ENCODE measurements at places on chromosomes 6 and 20.

- peak; percentile 70 for DNase-seq
Observed at GRCh38 chr20:5996765-5997164, 46.3 kb downstream of the MCM8 start.

DNA sequence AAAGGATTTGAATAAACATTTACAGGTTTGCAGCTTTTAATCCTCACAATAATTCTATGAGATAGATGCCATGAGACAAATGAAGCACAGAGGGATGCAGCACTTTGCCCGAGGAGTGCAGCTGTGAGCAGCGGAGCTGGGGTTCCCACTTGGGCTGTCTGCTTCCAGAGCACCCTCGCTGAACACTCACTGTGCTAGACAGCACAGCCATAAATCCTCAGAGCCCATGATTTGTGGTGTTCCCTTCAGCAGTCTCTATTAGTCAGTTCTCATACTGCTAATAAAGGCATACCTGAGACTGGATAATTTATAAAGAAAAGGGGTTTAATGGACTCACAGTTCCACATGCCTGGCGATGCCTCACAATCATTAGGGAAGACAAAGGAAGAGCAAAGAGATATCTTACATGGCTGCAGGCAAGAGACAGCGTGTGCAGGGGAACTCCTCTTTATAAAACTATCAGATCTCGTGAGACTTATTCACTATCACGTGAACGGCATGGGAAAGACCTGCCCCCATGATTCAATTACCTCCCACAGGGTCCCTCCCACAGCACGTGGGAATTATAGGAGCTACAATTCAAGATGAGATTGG lies 25.3 kb upstream of the CTAGE9 start:
- no peak for DNase-seq

DNA sequence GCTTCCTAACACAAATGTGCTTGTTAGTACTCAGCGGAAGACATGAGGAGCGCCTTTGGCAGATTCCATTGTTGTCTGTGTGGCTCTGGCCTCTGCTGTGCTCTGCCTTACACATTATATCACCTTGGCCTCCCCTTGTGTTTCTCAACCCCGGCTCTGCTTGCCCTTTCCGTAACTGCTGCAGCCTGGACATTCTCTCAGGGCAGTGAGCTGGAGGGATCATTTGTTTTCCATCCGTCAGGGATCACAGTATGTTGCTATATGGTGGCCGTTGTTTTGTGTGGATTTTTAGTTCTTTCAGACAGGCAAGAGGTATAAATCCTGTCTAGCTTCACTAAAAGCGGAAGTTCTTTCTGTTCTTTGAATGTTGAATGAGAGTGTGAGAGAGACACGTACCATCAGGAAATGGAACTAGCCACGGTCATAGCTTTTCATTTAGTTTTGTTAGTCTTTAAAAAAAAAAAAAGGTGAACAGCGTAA lies 175.1 kb downstream of the JARID2 start:
- DNase-seq: no peak

GRCh38 chr6:40523505-40524172 lies 63.5 kb downstream of the LRFN2 start:
- no peak for DNase-seq

GRCh38 chr20:21353236-21353635 lies 44.1 kb downstream of the NKX2-4 start:
- no peak for DNase-seq

GRCh38 chr6:139290787-139291311 lies 949 bp downstream of the TXLNB start:
- peak; percentile 79 for DNase-seq

GRCh38 chr20:47583551-47583950 lies 81.9 kb downstream of the NCOA3 start:
- no peak for DNase-seq

DNA sequence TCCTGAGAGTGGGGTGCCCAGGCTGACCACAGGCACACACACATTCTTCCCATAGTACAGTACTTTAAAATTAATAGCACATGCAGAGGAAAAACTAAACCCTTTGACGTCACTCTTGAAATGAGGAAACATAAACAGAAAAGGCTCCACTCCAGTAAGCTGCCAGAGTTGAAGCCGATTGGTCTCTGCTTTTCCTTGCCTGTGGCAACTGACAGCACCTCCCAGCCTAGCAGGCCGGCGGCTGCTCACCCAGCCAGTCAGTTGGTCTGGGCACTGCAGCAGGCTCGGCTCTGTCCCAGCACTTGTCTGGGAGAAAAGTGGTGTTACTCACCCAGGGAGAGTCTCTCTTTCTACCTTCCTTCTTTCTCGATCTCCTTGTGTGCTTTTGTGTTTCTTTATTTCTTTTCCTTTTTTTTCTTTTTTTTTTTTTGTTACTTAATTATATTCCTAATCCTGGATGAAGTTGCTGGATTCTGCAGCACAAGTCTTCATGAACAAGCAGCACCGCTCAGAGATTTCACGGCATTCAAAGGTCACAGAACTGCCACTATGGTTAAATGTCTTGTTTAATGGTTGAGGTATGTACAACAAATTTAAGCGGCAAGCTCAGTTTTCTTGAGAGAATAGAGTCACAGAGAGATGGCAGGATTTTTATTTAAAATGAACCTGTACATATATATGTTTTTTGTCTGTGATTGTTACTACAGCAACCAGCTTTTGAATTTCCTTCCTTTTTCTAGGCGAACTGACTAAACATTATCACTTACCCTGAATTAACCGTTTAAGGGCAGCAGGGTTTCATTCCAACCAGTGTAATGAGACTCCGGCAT lies at the start of gene PDE7B:
TSS of gene PDE7B (plus strand) at position 260 of the 830 bp plus-strand sequence.
- peak; percentile 46 for DNase-seq

GRCh38 chr6:21752054-21752811 lies 158.7 kb downstream of the SOX4 start:
- DNase-seq: no peak

- no peak for DNase-seq
Observed at GRCh38 chr20:35048739-35049138, 43.9 kb downstream of the TRPC4AP start.

- DNase-seq: no peak
Observed at GRCh38 chr20:3922223-3922982, 33.2 kb downstream of the PANK2 start.

- DNase-seq: no peak
Observed at GRCh38 chr20:1396264-1396663, 3.4 kb upstream of the FKBP1A start.

GRCh38 chr6:4363656-4364055 lies 228.3 kb upstream of the ECI2 start:
- DNase-seq: no peak

DNA sequence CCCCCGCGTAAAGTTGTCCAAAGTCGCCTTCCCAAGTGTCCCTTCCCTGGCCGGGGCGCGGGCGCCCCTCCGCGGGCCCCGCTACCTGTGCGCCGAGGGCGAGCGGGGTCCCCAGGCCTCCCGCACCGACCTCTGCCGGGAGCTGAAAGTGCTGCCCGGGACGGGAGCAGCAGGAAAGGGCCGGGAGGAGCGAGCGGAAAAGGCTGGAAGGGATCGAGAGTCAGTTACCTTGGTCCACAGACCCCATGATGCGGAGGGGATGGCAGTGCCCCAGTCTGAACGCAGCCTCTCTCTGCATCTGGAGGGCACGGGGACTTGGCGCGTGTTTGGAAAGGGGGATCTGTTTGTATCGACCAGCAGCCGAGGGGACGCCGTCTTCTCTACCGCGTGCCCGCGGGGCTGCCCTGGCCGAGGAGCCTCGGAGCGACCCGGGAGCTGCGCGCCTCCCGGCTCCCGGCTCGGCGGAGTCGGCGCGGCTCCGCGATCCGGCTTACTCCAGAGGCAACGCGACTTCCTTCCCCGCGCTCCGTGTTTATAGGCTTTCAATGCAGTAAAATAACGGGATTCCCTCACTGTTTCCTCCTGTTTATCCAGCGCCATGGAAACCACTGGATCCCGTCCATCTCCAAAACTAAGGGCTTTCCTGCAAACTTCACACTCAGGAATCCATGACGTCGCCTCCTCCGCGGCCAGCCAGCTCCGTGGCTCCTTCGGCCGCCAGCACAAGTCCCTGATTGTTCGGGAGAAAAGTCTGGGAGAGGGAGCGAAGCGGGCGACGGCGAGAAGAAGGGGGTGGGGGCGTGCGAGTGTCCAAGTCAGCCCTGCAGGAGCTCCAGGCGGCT lies 20.0 kb upstream of the NFATC2 start:
- DNase-seq: no peak

- DNase-seq: peak; percentile 56
Observed at GRCh38 chr6:30238178-30238795, 25.1 kb upstream of the TRIM26 start.

GRCh38 chr6:84791233-84791632 lies 26.8 kb upstream of the TBX18 start:
- DNase-seq: no peak

GRCh38 chr20:38423541-38423940 lies 11.6 kb downstream of the SNHG17 start:
- DNase-seq: no peak

DNA sequence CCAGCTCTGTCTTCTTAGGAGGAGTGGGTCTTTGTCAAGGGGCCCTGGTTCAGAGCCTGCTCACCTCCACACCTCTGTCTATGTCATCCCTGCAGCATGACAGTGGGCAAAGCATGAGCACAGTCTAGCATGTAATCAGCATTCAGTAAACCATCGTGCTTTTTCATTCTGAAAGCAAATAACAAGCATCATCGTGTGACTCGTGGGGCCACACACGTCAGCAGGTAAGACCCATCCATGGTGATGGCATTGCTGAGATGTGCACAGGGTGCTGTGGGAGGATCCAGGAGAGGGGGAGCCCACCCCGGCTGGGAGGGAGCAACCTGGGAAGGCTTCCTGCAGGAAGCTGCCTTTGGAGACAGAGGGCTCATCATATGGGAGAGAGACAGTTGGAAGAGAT lies 106.7 kb downstream of the TMEM242 start:
- no peak for DNase-seq

- no peak for DNase-seq
Observed at GRCh38 chr6:13874191-13874549, 50.6 kb upstream of the RNF182 start.

- DNase-seq: no peak
Observed at GRCh38 chr6:79788756-79789155, 157.6 kb downstream of the SH3BGRL2 start.

DNA sequence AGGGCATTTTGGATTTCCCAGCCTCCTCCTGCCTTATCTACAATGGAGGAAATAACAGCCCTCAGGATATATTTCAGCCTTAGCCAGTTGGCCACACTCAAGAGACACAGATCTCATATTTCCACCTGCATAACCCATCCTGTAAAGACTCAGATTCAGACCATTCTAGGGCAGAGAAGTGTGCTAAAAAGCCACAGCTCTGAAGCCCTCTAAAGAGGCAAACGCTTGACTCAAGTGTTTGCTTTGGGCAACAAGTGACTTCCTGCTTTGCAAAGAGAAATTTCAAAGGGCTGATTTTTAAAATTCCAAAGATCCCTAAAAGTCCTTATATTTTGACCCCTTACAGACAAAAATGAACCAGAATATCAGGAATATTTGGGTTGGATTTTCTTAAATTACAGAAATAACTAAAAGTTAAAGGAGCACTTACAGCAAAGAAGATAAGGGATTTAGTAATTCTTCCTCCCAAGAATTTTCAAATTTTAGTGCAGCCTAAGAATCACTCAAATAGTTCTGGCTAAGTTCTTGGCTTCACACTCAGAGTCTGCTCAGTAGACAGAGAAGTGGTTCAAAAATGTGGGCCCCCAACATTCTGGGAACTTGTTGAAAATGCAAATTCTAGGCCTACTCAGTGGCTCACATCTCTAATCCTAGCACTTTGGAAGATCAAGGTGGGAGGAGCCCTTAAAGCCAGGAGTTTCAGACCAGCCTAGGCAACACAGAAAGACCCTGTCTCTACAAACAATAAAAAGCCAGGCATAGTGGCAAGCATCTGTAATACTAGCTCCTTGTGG lies 18.9 kb upstream of the ADGRF5 start:
- DNase-seq: no peak

- no peak for DNase-seq
Observed at GRCh38 chr6:2171728-2172127, 73.7 kb downstream of the GMDS start.

GRCh38 chr6:170516783-170517616 lies 36.1 kb downstream of the PSMB1 start:
- peak; percentile 62 for DNase-seq

- no peak for DNase-seq
Observed at GRCh38 chr6:116595247-116595646, 21.0 kb upstream of the RSPH4A start.

DNA sequence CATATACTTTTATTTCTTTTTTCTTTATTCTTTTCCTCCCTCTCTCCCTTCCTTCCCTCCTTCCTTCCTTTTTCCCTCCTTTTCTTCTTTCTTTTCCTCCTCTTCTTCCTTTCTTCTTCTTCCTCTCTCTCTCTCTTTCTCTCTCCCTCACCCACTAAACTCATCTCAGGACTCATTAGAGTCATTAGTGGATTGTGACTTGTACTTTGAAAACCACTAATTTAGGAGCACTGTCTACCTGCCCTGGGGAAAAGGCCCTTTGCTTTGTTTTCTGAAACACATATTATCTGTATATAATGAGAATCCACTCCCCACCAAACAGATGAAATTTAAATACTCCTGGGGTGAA lies 68.7 kb upstream of the CEP85L start:
- no peak for DNase-seq

DNA sequence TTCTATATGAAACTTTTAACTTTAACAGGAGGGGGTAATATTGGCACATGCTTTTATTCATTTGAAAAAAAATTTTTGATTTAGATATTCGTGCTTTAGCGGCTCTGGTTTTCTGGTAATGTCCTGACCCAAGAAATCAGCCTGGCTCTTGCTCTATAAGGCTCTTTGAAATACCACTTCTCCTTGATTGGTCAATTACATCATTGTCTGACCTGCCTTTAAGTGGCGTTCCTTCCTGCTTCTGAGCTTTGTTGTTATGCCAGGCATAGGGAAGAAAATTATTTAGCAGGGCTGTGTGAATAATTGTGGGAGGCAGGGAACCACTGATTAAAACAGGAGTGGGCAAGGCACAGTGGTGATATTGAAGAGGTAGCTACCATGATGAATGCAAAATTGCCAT lies 3.9 kb downstream of the RNF144B start:
- no peak for DNase-seq

GRCh38 chr20:31523361-31524283 lies 9.4 kb downstream of the HM13 start:
- no peak for DNase-seq

- no peak for DNase-seq
Observed at GRCh38 chr6:169208011-169208410, 45.6 kb downstream of the THBS2 start.

DNA sequence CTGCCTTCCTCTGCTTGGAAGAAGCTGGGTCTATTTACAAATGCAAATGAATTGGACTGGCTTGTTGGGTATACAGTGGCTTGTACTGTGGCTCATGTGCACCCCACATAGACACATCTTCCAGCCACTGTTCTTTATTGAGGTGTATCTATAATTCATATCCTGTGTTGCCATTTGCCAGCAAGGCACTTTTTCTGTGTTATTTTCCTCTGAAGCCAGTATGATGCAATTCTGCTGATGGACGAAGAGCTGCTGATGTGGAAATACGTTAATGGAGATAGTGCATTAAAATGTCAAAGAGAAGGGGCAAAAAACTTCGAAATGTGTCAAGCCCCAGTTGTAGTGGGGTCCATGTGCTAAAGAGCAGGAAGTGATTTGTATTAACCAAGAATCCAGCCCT lies 167.5 kb downstream of the TMEM242 start:
- no peak for DNase-seq
